Thoracic aorta (tissue), 2 donors: ENCODE measurements at places on chromosomes 12 and 14.

DNA sequence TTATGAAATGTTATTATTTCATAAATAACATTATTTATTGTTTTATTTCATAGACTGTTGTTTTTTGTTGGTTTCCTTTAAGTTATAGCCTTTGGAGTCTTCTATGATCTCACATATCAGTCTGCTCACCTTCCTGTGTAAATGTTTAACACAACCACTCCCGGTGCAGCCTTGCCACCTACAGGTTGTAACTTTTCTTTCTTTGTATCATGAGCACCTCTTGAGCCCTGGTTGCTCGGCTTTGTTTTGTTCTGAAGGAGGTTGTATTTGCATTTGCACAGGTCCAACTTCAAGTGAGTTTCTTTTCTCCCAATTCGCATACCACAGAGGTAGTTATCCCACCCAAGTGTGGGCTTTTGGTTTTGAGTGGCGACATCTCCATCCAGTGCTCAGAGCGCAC lies 121.4 kb downstream of the SLC15A4 start:
- no peaks in the 10 kb centered on the region for H3K4me1 ChIP-seq
- no peaks in the 10 kb centered on the region for H3K36me3 ChIP-seq
- H3K27me3 ChIP-seq, result no peaks in the 10 kb centered on the region
- H3K4me3 ChIP-seq, result no peak overlapping the region

DNA sequence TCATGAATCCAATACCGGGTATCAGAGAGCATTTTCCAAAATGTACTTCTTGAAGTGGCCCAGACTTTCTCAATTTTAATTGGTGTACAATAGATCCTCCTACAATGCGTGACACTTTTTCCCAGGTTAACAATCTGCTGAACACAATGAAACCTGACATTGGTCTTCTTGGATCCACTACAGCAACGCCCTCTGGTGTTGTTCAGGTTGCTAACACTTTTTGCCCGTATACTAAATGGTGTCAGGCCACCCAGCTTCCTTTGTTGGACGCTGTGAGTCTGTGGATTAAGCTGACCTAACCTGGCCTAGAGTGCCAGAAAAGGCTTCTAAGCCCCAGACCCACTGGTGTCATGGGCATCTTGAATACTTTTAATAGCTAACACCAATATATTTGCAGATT lies 89.2 kb downstream of the KCNK10 start:
- H3K27ac ChIP-seq, result no peak overlapping the region
- no peaks in the 10 kb centered on the region for H3K4me1 ChIP-seq
- H3K36me3 ChIP-seq, result no peaks in the 10 kb centered on the region
- no peak overlapping the region for H3K4me3 ChIP-seq

DNA sequence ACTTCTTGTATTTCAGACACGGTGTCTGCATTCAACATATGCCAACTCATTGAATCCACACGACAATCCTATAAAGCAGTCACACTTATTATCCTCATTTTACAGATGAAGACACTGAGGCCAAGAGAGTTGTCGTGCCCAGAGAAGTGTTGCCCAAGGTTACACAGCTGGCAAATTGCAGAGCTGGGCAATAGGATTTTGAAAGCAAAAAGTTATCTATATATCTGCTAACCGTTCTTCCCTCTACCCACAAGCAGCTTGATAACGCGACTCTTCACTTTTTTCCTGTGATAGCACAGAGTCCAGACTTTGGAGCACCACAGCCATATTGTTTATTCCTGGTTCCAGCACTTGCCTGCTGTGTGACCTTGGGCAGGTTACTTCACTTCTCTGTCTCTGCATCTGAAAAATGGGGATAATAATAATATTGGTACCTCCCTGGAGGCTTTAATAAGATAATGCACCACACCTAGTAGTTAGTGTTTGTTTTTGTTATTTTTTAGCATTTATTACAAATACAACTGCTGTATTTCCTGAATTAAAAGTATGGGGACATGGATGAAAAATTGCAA lies 82.2 kb downstream of the CHST11 start:
- no peaks in the 10 kb centered on the region for H3K4me1 ChIP-seq
- H3K27me3 ChIP-seq, result no peaks in the 10 kb centered on the region
- no peak overlapping the region for H3K4me3 ChIP-seq
- no peaks in the 10 kb centered on the region for H3K36me3 ChIP-seq
- DNase-seq, result no peak
- H3K27ac ChIP-seq, result no peak overlapping the region

DNA sequence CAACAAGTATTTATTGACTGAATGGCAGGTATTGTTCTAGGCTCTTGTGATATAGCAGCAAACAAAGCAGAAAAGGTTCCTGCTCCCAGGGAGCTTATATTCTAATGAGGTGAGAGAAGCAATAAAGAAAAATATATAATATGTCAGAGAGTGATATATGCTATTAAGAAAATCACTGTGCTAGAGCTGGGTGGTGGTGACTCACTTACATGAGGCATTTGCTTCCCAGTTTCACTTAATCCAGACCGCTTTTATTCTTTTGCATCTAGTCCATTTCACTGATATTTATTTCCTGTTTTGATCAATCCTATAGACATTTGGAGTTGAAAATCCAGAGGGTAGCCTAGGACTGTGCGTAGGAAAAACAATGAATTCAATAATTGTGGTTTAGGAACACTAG lies 17.5 kb downstream of the TRHDE start:
- no peak overlapping the region for H3K4me3 ChIP-seq
- no peaks in the 10 kb centered on the region for H3K4me1 ChIP-seq
- H3K27ac ChIP-seq, result no peak overlapping the region
- H3K36me3 ChIP-seq, result no peaks in the 10 kb centered on the region

DNA sequence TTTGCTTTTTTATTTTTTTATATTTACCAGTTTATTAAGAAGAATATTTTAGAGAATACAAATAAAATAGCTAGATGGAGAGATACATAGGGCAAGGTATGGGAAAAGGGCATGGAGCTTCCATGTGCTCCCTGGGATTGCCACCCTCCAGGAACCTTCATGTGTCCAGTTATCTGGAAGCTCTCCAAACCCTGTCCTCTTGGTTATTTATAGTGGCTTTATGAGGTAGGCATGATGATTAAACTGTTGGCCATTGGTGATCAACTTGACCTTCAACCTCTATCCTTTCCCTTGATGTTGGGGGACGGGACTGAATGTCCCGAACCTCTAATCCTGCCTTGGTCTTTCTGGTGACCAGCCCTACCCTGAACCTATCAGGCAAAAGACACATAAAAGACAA lies 156.3 kb downstream of the CCDC91 start:
- H3K27ac ChIP-seq, result no peak overlapping the region
- H3K4me3 ChIP-seq, result no peak overlapping the region
- DNase-seq, result no peak
- no peaks in the 10 kb centered on the region for H3K27me3 ChIP-seq

DNA sequence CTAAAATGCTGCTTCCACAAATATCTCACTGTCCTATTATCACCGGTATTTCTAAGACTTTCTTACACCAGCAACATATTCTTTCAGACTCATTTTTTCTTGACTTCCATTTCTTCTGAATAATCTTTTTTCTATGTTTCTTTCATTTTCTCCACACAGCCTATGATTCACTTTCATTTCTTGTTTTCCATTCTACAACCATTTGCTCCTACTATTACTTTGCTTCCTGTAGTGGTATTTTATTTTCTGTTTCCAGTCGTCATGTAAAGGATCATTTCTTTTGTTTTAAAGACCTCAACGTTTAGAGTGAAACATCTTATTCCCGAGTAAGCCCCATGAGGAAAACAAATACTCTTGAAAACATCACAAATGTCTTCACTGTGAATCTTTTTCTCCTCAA lies 182.2 kb upstream of the MDGA2 start:
- no peak for DNase-seq
- no peaks in the 10 kb centered on the region for H3K36me3 ChIP-seq
- no peaks in the 10 kb centered on the region for H3K27me3 ChIP-seq
- H3K4me1 ChIP-seq, result no peaks in the 10 kb centered on the region

DNA sequence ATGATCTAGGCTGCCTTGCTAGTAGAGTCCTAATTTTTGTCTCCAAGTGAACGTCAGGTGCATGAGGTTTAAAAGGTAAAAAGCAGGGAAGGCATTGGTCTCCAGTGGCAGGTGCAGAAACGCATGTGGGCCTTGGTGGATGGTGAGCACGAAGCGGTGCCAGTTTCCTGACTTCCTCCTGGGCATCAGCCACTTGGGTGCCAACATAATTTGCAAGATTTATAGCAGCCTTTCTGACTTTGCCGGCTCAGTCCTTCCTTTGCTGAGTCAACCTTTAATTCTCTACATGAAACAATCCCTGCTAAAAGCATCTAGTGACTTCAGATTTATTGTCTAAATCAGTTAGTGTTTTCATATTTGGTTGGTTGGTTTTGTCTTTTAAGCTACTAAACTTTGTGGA lies 355.7 kb upstream of the TMEM132C start:
- H3K27ac ChIP-seq, result no peak overlapping the region
- no peak overlapping the region for H3K4me3 ChIP-seq
- DNase-seq, result no peak
- H3K4me1 ChIP-seq, result no peaks in the 10 kb centered on the region
- no peaks in the 10 kb centered on the region for H3K27me3 ChIP-seq
- H3K36me3 ChIP-seq, result no peaks in the 10 kb centered on the region

DNA sequence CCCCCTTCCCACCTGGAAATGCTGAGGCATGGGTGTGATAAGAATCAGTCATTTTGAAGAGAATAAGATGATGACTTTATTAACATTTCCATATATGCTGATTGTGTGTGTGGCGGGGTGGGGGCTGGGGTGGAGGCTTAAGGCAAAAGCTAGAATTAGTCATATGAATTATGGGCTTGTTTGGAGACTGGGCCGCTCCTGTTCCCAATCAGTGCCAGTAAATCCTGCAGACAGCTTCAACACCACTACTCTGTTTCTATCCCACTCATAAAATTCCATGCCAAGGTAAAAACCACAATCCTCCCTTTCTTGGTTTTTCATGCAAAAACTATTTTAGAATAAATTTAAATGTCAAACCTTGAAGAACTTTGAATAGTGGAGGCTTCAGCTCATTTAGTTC lies 29.9 kb upstream of the SLC38A2 start:
- H3K27me3 ChIP-seq, result no peaks in the 10 kb centered on the region
- DNase-seq, result no peak
- no peak overlapping the region for H3K4me3 ChIP-seq
- no peaks in the 10 kb centered on the region for H3K36me3 ChIP-seq

GRCh38 chr12:66881386-66881785 lies 202.5 kb upstream of the GRIP1 start:
- H3K27ac ChIP-seq, result no peak overlapping the region
- no peaks in the 10 kb centered on the region for H3K4me1 ChIP-seq
- H3K36me3 ChIP-seq, result no peaks in the 10 kb centered on the region
- no peaks in the 10 kb centered on the region for H3K27me3 ChIP-seq
- no peak for DNase-seq
- no peak overlapping the region for H3K4me3 ChIP-seq

DNA sequence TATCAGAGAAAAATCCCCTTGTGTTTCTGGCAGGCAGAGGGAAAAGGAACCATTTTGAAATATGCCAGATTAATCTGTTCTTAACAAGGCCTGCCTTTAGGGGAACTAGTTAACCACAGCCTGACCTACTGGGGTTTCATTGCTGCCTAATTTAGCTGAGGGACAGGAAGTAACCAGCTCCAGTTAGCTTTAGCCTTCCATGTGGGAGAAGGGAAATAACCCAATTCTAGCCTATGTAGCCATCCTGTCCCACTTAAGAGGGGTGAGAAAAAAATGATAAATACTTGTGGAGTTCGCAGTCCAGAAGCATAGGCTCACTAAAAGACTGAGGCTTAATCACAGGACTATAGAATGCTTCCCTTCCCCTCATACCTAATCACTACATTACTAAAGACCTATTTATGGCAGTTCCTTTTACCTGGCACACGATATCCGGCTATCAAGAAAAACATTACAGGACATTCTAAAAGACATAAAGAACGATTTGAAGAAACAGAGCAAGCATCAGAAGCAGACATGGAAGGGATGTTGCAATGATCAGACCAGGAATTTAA lies 22.8 kb downstream of the COX8C start:
- H3K4me3 ChIP-seq, result no peak overlapping the region
- H3K36me3 ChIP-seq, result no peaks in the 10 kb centered on the region
- H3K27me3 ChIP-seq, result no peaks in the 10 kb centered on the region

DNA sequence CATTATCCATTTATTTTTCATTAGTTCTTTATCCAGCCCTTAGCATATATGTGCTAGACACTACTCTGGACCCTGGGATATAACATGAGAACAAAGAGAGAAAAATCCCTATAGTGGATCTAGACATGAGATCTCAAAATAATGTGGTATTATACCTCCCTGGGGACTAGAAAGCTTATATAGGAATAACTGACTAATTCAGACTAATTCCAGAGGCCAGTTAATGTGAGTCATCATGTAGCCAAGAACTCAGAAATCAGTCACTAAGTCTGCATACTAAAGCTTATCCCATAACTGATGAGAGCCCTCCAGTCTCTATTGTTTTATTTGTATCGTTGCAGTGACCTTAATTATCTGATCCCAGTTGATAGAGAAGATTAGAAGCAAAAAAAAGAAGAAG lies 267.1 kb upstream of the RGS6 start:
- H3K4me3 ChIP-seq, result no peak overlapping the region
- H3K27me3 ChIP-seq, result no peaks in the 10 kb centered on the region
- H3K4me1 ChIP-seq, result peaks cover 27% of the 10 kb centered on the region
- no peak for DNase-seq
